ENCODE measurements at places on chromosomes 13 and 19.

- DNase-seq: no peak
Measured at GRCh38 chr13:59480396-59481259, 683.1 kb downstream of the DIAPH3 start.

- no peak for DNase-seq
Measured at GRCh38 chr13:24748061-24748400, 15.9 kb upstream of the RNF17 start.

DNA sequence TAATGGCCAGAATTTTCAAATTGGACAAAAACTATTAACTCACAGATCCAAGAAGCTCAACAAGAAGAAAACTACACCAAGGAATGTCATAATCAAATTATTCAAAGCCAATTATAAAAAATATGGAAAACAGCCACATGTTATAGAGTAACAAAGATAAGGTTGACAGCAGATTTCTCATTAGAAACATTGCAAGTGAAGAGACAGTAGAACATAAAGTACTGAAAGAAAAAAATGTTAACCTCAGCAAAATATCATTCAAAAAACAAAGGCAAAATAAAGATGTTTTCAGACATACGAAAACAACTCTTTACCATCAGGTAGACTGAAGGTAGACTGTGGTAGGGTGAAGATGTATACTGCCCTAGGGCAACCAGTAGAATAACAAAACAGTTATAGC, 83.4 kb downstream of the KCNRG start:
- DNase-seq: no peak

DNA sequence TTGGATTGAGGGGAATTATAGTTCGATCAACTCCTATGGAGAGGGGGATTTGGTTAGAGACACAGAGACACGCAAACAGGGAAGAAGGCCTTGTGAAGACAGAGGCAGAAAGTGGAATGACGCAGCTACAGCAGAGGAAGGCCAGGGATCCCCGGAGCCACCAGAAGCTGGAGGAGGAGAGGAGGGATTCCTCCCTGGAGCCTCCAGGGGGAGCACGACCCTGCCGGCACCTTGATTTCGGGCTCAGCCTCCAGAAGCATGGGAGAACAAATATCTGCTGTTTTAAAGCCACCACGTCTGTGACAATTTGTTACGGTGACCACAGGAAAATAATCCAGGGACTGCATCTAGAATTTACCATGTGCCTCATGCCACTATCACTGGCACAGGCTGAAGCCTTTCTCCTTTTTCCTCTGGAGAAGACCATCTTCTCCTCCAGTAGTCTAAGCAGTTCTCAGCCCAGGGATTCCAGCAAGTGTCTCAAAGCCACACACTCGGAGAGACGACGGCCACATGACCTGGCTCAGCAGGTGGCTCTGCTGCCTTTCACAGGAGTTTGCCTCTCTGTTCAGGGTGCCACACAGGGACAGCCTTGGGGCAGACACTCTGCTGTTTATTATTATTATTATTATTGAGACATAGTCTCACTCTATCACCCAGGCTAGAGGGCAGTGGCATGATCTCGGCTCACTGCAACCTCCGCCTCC, 39.9 kb upstream of the CCNE1 start:
- peak; percentile 8 for DNase-seq

GRCh38 chr19:29171525-29171924, 41.4 kb downstream of the UQCRFS1 start:
- no peak for DNase-seq

- no peak for DNase-seq
Measured at GRCh38 chr13:83440465-83440864, 441.8 kb downstream of the SLITRK1 start.

DNA sequence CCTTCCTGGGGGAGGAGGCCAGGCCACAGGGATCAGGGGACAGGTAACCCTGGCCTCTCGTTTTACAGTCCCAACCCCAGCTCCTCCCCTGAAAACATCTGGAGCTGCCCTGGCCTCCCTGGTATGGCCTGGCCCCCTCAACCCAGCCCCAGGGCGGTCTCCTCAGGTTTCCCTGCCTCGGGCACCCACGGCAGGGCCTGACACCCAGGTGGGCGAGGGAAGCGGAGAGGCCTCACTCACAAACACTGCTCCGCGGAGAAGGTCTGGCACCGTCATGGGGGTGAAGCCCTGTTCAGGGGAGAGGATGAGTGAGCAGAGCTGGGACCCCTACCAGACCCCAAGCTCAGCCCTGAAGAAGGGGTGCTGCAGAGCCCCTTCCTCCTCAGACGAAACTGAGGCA, 6.5 kb upstream of the CCER2 start:
- no peak for DNase-seq

DNA sequence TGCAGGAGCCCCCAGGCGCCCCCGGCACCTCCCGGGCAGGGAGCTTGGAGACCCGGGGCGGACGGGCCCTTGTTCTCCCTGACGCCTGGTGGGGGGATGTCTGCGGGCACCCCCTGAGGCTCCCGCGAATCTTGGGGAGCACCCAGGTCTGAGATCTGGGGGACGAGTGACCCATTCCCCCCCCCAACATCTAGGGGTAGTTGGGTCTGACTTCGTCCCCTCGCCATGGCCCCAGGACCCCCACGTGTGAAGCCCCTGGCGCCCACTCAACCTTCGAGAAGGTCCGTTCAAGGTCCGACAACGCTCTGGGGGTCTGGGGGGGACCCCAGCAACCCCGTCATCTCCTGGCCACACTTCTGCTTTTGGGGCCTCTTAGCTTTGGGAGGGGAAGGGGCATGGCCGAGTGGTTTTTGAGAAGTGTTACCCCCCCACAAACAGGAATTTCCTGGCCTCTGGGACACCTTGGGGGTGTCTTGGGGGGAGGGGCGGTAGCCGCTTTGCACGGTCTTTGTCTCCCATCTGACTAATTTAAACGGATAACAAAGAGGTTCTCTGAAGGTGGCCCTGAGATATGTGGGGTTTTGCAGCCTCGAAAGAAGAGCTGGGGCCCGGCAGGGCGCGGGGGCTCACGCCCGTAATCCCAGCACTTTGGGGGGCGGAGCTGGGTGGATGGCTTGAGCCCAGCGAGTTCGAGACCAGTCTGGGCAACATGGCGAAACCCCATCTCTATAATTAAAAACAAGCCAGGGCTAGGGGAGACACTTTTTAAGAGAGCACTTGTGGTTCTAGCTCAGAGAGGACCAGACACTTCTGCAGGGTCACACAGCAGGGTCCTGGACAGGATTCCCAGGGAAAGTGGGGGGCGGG, 608 bp downstream of the CNN2 start:
- DNase-seq: no peak

GRCh38 chr13:104530741-104531140, 1464.5 kb upstream of the SLC10A2 start:
- DNase-seq: no peak

GRCh38 chr19:57212109-57212508, 18.7 kb upstream of the AURKC start:
- DNase-seq: no peak

GRCh38 chr13:62997038-62997599, 1581.5 kb upstream of the PCDH20 start:
- no peak for DNase-seq

- no peak for DNase-seq
Measured at GRCh38 chr13:67281466-67281865, 51.3 kb upstream of the PCDH9 start.

- DNase-seq: no peak
Measured at GRCh38 chr13:105740739-105741138, 794.7 kb downstream of the EFNB2 start.

GRCh38 chr13:40536443-40537113, 129.9 kb downstream of the FOXO1 start:
- DNase-seq: no peak

DNA sequence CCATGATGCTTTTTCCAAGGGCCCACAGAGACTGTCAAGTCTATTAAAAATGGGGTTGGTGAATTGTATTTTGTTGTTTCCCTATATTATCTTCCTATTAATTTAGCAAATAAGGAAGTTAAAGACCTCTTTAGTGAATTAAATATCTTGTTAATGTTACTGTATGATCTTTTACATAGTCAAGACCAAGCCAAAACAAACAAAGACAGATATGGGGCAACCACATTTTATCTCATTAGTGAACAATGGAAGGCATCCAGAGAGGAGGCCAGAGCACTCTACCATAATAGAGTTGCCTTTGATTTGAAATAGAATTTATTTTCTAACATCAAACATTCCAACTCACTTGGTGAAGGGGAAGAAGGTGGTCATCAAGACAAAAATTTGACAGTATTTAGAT, 169.4 kb downstream of the B3GLCT start:
- DNase-seq: no peak

DNA sequence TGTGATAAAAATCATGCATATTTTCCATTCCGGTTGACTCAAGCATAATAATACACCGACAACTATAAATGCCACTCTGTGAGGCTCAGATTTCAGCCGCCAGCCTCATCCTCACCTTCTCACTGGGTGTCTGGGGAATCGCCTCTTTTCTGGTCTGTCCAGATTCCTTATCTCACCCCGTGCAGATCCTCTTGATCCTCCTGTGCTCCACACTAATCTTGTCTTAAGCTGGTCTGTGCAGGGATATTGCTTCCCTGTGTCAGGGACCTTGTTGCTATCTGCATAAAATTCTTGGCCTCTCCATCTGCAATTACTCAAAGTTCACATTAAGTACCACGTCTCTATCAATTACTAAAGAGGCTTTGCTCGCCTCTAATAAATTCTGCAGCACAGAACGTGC, 116.6 kb upstream of the SPACA7 start:
- no peak for DNase-seq

DNA sequence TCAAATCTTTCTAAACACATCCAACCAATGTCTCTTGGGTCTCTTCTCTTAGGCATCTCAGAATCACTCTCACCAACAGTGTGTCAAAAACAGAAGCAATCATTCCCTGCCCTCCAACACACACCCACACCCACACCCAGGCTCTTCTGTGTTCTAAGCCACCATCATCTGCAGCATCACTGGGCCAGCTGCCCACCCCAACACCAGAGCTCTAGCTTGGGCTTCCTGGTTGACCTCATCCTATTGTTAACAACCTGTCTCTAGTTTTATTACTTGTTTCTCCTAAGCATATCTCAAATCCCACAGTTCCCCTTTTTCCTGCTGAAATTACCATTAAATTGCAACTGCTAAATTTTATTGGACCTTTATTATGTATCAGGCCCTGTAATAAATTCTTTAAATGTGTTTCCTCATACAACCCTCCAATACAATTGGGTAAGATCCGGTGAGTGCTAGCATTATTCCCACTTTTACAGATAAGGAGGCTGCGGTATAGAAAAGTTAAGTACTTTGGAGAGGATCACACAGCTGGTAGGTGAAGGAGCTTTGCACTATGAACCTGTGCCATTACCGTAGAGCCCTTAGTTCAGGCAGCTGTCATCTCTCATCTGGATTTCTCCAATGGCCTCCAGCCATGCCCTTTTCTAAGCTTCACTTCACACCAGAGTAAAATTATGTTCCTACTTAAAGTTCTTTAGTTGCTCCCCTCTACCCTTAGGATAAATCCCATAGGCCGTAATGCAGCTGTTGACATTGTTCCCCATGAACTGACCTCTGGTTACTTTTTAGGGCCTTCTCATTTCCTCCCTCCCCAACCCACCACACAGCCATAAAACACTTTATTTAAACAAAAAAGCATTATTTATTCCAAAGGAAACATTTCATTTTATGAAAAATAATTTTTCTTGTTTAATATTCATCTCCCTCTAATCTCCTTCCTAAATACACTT, 227.7 kb downstream of the B3GLCT start:
- DNase-seq: no peak

DNA sequence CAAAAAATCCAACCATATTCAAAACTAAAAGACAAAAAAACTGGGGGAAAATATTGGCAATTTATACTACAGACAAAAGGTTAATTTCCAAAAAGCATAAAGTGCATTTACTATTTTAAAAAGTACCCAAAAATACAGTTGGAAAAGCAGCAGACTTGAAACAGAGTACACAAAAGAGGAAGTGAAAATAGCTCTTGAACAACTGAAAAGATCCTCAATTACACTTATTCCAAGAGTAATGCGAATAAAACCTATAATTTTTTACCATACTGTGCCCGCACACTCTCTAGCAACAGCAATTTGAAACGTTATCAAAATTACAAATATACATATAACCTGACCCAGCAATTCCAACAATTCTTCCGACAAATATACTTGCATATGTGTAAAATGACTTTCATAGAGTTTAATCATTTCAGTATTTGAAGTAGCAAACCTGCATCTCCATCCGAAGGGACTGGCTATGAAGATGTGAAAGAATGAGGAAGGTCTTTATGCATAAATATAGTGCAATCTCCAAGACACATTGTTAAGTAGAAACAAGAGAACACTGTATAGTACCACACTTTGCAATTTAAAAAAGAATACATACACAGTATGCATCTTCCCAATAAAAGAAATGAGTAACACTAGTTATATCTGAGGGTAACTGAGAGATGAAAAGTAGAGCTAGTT, 25.4 kb downstream of the ALG5 start:
- no peak for DNase-seq

GRCh38 chr13:25232937-25233515, 54.3 kb downstream of the MTMR6 start:
- DNase-seq: no peak

GRCh38 chr19:5703819-5704818, 14.0 kb downstream of the RPL36 start:
- DNase-seq: no peak

DNA sequence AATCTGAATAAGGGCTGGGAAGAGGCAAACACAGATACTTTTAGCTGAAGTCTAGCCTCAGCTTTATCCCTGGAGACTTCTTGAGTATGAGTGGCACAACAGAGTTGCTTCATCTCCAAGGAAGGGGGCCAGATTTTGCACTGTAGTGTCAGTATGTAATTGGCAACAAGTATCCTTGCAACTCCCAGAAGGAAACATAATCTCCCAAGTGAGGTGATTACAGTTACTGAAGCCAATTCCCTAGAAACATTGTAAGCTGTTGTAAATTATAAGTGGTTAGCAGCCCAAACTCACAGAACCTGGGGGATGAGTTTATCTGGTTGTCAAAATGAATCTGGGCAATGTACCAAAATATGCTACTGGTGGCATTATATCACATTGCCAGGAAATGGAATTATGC, 2065.7 kb upstream of the PCDH20 start:
- DNase-seq: no peak

DNA sequence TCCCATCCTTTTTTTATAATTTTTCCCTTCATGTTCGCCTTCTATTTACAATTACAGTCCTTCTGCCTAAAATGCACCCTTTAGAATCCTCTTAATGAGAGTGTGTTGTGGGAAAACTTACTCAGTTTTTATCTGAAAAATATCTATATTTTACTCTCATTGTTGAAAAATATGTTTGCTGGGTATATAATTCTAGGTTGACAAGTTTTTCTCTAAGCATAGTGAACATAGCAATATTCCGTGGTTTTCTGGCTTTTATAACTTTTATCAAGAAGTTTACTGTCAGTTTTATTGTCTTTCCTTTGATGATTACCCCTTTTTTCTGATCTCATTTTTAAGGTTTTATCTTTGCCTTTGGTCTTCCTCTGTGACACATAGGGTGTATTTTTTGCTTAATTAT, 57.3 kb downstream of the UQCRFS1 start:
- no peak for DNase-seq

GRCh38 chr19:33719366-33720154, 77.1 kb upstream of the KCTD15 start:
- DNase-seq: no peak

DNA sequence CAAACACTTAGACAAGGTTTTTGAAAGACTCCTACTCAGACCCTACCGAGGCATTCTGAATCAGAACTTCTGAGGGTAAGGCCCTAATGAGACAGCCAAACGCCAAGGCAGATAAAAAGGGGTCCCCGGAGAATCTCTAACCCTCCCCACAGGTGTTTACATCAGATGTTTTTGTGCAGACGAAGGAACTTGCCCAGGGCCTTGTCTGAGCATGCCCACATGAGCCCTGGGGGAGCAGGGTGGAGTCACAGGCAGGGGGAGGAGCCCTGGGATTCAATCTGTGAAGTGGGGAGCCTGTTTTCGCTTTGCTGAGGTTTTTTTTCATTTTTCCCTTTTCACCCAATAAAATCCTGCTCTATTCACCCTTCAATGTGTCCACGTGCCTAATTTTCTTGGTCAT, 61.6 kb upstream of the MED4 start:
- peak; percentile 63 for DNase-seq
